ENCODE measurements at places on chromosomes 7 and 10.

DNA sequence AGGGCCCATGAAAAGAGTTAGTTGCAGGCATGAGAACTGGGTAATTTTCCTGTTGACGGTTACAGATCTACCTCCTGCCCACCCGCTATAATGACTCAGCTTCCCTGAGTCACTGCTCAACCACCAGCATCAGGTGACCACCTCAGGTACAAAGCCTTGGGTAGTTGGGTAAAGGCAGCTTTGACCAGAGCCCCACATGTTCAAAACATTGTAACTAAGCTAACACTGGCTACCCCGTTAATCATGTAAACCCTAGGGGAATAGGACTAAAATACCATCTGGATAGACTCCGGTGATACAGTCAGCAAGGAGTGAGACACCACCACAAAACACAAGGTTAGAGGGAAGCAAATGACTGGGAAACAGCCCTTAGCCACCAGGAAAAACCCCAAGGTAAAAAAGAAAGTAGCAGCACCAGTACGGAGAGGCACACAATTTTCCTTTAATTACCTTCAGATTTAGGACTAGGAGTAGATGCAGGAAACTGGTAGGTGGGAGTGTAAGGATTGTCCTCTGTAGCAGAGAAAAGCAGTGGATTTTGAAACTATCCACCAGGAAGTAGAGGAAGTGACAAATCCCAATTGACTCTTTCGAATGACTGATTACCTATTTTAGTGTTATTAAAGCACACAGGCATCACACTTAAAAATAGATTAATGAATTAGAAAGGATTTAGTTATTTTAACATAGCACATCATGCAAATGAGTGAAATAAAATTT is 103.5 kb upstream of the PDLIM1 start:
- DNase-seq: peak; percentile 48

DNA sequence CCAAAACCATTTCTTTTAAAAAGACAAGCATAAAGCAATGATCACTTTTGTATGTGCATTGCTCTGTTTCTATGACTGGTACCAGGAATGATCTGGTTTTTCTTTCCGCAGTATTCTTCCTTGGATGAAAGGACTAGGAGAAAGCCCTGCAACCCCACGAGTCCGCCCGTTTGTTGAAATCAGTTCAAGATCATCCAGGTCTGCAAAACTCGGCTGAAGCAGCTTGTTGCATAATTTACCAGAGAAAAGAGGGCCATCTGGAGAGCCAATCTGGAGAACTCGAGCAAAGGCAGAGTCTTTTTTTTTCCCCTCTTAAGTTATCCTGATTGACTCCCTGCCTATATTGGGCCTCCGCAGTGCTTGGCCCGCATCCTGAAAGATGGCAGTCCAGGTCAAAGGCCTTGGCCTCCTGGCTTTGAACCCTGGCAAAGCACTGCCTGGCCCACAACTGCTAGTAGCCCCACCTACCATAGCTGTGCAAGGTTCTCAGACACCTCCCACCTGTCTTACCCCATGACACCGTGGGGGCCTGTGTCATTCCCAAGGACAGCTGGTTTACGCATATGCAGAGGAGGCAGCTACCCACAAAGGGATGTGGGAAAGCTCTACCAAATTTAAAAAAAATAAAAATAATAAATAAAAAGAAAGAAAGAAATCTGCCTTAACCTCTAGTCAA is 572.2 kb downstream of the INHBA start:
- DNase-seq: no peak

DNA sequence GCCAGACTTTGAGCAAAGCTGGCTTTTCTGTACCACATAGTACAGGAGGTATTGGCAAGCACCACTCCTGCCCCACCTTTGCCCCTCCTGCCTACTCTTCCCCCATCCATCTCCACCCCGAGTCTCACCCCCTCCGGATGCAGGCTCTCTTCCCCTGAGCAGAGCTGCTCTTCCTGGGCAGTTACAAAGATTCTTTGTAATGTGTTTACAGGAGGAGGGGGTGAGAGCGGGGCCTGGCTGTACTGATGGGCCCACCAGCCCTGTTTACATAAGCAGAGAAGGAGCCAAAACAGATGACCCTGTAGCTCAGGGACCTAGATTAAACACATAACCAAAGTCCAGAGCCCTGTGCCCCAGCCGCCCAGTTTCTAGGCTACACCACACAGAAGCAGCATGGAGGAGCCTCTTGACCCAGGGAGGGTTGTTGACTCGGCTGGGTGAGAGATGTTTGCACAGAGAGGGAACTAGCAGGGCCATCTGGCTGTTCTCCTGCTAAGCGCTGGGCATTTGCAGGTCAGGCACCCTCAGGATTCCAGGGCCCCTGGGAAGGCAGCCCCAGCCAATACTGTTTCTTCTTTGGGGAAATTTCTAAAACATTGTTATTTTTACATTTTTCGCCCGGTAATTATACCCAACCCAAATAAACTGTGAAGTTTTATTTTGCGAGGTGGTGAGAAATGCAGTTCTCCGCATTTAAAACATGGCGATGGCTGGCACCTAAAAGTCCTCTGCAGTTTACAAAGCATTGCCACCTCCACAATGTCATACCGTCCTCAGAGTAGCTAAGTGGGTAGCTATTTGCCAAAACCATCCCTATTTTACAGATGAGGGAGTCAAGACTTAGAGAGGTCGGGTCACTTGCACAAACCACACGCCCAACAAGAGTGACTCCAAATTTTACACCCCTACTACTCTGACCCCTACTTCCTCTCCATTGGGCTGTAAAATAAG is 11.4 kb upstream of the ZKSCAN1 start:
- no peak for DNase-seq

DNA sequence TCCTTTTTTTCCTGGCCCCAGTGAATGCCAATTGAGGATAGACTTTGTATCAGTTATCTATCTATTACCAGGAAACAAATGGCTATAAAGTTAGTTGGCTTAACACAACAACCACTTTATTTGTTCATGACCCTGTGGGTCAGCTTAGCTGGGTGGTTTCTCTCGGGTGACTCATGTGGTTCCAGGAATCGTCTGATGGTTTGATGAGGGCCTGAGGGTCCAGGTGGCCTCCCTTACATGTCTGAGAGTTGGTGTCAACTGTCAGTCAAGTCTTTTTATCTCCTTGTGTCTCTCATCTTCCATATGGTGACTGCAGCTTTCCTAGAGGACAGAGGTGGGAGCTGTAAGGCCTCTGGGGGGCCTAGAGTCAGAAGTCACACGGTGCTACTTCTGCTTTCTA is 15.3 kb upstream of the MAPK8 start:
- no peak for DNase-seq

DNA sequence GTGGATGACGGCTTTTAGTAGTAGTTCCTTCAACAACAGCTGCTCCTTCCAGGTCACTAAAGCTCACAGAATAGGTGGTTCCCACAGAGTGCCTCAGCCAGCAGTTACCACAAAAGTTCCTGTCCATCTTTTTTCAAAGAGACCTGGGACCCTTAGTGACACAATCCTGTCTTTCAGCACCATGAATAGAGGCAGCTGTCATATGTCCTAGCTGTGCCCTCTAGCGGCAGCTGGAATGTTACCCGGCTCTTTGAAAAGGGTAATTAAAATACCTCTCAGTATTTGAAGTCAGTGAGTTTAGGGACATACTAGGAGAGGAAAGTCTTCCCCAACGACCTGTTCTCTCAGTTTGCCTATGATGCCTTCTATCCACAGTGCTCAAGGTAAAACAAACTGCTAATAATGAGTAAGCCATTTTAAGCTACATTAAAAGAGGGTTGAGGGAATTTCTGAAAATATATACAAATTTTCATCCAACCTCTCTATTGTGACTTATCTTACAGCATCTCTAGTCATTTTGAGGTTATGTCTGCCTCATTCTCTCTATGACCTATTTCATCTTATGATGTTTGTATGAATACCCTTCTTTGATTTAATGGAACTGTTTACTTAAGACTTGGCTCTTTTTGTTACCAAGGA is 290.8 kb downstream of the NXPH1 start:
- DNase-seq: peak; percentile 75

DNA sequence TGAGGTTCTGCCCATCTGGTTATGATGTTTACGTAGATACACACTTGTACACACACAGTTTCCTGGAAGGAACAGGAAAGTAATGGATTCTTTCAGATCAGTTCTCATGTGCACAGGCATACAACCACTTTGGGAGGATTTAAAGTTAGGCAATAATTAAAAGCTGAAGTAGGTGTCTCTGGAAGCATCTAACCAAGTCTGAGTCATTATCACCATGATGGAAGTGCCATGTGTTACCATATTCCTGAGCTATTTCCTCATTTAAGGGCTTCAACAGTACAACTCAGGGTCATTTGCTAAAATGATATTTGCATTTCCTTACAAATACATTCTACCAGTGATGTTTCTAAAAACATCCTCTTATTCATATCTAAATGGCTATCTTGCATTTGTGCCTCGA is 41.4 kb upstream of the BET1 start:
- DNase-seq: no peak

- peak; percentile 66 for DNase-seq
Observed at GRCh38 chr10:70672165-70673042, at the start of gene ADAMTS14. Gene ADAMTS14, plus strand, starts transcription at chr10:70672506. Its CDS starts 297 bp downstream, at chr10:70672803.

GRCh38 chr7:32680259-32681173 is 185.2 kb downstream of the AVL9 start:
- no peak for DNase-seq

DNA sequence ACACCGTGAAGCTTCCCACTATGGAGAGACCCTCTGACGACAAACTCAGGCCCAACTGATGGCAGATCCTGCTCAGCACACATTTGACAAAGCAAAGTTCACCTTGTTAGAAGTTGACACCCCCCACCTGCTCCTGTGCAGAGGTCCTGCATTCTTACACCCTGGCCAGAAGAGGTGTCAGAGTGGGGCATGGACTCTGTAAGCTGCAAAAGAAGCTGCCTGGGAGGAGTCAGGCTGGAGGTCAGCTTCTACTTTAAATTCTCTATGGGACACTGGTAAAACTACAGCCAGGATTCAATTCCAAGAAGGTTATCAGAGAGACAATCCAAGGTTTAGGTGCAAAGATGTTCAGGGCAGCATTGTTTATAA is 20.0 kb upstream of the TNS3 start:
- DNase-seq: no peak

DNA sequence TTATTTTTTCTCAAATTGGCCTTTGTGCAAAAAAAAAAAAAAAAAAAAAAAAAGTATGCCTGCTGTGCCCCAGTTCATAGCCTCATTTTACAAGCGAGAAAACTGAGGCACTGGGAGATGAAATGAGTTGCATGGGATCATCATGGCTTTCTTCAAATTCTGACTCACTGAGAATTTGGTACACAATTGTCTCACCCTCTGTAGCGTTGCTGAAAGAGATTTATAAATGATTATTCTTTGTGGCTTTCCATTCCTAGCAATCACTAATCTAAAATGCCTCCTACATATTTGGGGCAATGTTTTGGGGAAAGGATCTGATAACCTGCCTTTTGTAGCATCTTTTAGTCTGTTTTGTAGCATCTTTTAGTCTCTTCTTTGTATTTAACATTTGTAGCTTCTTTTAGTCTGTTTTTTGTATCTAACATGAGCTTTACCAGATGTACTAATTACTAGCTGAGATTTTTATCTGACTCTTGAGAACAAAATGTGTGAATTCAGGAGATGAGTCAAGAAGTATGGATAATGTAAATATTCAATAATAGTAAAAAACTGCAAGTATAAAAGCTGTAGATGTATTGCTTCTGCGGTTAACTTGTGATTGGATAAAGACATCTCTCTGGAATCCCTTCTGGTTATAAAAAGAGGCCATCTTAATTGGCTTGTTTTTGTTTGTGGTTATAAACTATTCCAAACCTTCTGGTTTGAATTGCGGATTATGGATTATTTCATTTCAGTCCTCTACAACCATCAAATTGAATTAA is 161.4 kb downstream of the ARID5B start:
- DNase-seq: no peak

GRCh38 chr7:19442016-19442785 is 266.6 kb downstream of the POLR1F start:
- no peak for DNase-seq

DNA sequence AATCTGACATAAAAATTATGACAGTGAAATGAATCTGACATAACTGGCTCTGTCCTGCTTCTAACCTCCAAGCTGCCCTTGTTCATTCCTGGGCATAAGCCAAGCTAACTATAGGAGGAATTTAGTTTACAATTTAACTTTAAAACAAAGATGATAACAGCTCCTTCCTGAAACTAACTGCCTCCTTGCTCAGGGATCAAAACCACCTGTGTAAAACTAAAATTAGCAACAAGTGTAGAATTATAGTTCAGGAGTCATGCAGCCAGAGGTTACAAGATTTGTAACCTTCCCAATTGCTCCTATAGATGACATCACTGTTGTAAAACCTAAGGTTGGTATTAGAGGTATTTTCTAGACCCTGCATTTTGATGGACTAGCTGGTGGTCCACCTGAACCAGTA is 256.4 kb upstream of the POM121L12 start:
- no peak for DNase-seq

DNA sequence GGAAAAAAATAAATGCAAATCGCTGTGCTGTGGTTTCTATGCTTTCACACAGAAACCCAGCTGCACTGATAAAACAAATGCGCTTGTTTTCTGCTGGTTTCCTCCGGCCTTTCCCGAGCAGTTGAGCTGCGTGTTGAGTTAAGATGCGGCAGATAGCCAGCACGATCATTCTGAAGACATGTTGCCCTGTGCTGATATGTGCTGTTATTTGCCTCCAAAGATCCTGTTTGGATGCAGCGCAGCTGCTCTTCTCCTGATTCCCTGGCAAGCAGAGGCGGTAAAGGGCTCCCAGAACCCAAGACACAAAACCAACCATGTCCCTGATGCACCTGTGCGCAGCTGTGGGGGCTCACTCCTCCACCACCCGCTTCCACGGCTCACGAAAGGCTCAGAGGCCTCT is 225.4 kb downstream of the PAXIP1 start:
- no peak for DNase-seq

DNA sequence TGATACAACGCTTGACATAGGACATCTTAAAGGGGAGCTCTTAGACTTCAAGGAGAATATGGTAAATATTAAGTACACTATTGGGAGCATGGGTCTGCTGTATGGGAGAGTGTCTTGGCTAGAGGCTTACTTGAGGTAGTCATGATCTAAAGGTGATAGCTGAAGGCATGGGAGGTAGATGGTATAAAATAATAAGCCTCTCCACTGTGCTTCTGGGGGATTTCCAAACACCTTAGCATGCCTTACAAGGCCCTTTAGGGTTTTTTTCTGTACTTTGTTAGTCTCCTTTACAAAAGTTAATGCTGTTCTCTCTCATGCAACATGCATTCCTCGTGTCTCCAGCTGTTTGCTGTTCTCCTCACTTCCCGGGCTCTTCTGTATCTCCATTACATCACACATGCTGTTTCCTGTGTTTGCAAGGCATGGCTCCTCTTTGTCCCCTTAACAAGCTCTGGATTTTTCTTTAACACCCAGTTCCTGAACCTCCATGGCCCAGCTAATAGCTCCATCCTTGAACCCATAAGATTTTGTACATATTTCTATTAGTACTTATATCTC is 449.7 kb downstream of the AUTS2 start:
- DNase-seq: no peak

- DNase-seq: no peak
Observed at GRCh38 chr7:130923930-130924329, 189.9 kb upstream of the KLF14 start.

All from D341Med (cell line).